ENCODE measurements at places on chromosomes 1 and 21.

GRCh38 chr1:151519667-151520066 is 8.5 kb downstream of the CGN start:
- no peak for DNase-seq

DNA sequence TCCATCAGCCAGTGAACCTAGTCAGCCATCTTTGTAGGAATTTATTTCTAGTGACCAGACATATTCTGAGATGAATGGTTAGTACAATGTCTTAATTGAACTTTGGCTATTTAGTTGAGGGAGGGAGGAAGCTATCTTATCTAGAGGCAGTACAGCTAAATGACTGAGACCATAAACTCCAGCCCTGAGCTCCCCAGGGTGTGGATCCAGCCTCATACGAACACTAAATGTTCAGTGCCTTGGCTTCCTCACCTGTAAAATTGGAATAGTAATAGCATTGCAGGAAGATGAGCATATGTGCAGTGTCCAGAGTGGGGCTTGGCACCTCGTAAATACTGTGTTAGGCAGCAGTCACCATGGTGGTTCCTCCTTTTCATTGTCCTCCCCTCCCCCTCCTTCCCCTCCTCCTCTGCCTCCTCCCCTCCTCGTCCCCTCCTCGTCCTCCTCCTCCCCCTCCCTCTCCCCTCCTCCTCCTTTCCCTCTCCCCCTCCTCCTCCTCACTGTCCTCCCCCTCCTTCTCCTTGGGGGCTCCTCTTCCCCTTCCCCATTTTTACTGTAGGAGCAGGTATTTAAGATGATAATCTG is 108.2 kb downstream of the GALNT2 start:
- no peak for DNase-seq

DNA sequence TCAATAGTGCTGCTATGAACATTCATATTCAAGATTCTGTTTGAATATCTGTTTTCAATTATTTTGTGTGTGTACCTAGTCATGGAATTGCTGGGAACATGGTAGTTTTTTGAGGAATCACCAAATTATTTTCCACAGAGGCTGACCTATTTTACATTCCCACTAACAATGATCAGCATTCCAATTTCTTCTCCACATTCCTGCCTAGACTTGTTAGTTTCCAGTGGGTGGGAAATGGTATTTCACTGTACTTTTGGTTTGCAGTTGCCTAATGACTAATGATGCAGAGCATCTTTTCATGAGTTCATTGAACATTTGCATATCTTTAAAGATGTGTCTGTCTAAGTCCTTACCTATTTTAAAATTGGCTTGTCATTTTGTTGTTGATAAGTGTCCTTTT is 1182.6 kb upstream of the B3GALT2 start:
- no peak for DNase-seq

- no peak for DNase-seq
Measured at GRCh38 chr21:35606578-35606977, 453.7 kb downstream of the SETD4 start.

- DNase-seq, result no peak
Measured at GRCh38 chr1:29772584-29773100, 536.3 kb downstream of the PTPRU start.

DNA sequence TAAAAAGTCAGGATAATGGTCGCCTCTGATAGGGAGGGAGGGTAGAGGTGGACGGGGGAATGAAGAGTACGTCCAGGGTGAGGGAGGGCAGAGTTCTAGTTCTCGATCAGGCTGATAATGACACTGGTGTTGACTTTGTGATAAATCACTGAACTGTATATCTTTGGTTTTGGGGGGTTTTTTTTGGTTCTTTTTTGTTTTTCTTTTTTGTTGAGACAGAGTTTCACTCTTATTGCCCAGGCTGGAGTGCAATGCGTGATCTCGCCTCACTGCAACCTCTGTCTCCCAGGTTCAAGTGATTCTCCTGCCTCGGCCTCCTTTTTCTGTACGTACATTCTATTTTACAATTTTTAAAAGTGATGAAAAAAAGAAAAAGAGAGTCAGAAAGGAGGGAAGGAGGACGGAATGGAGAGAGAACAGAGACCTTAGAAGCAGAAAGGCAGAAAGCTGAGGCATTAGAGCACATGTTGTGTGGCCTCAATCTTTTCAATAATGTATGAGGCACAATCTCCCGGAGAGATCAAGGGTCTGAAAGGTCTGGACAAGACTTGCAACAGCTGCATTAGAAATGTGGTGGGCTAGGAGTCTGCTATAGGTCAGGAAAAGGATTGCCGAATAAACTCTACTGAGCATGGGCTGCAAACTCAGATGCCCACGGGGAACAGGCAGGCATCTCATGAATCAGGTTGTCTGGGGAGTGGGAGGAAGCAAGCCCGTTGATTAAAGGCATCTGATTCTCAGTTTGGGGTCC is 174.8 kb downstream of the TOMM20 start:
- DNase-seq, result no peak

DNA sequence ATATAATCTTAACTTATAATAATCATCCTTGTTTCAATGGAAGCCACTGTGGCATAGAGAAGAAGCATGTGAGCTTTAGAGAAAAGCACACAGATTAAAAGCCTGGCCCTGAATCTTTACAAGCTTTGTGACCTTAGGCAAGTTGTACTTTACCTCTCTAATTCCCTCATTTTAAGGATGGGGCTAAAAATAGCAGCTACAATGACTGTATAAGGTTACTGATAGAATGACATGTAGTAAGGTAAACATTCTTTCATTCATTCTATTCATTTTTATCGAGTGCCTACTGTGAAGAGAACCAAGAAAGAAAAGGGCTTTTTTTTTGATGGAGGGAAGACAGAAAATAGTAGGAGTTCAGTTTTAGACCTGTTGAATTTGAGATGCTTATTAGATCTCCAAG is 25.6 kb downstream of the CDKN2C start:
- DNase-seq, result no peak

DNA sequence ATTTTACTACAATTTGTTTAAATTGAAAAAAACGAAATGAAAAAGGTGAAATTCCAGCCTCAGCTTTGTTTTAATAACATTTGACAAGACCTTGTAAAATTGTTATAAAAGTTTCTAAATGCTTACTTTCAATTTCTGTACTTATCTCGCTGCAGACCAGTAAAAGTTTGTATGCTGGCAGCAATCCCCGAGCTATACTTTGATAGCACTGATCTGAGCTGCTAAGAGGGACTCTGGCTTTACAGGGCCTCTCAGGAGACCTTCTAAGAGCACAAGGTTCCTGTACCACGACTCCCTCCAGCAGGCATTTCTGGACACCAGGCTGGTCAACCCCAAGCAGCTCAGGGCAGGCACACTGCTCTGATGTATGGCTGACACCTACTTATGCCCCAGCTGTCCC is 13.1 kb downstream of the STMN1 start:
- no peak for DNase-seq

- DNase-seq, result no peak
Measured at GRCh38 chr1:36109041-36109679, 15.9 kb downstream of the COL8A2 start.

DNA sequence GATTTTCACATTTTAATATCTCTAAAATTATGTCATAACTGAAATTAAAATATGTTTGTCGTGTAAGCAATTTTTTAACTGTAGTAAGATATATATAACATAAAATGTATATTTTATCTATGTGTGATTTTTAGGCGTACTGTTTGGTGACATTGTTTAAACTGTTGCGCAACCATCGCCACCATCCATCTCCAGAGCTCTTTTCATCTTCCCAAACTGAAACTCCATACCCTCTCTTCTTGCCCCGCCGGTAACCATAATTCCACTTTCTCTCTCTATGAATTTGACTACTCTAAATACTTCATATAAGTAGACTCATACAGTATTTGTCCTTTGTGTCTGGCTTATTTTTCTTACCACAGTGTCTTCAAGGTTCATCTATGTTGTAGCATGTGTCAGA is 66.4 kb downstream of the DDX20 start:
- DNase-seq, result no peak

DNA sequence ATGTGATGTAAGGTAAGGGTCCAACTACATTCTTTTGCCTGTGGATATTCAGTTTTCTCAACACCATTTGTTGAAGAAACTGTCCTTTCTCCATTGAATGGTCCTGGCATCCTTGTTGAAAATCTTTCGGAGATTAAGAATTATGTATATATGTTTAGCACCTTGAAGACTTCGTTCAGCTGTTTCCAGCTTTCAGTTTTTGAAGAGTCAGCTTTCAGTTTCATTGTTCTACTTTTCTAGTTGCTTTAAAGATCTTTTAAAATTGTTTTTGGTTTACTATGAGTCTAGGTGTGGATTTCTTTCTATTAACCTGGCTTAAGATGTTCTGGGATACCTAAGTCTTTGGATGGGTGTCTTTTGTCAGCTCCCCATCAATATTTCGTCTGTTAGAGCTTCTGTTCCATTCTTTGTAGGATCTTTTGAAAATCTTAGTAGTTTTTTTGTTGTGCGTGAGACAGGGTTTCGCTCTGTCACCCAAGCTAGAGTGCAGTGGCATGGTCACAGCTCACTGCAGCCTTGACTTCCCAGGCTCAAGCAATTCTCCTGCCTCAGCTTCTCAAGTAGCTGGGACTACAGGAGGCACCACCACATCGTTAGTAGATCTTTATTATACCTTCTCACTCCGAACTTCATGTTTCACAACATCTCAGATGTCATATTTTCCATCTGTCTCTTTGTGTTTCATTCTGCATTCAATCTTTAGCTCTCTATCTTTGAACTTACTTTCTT is 353.5 kb upstream of the B3GALT2 start:
- DNase-seq, result no peak

DNA sequence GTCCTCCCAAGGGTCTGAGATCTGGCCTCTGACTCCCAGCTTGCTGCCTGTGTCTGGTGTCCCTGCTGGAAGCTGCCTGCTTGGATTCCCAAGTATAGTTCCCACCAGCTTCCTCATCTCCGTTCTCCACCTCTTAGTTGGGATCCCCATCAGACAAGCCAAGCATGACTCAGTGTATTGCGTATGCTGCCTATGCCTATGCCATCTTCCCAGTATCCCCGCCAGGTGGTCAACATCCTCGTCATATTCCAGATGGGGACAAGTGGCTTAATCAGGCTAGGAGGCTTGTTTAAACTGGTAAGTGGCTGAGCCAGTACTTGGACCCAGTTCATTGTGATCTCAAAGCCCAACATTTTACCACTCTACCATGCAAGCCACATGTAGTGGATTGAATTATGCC is 204.4 kb downstream of the GRIK3 start:
- DNase-seq, result no peak

DNA sequence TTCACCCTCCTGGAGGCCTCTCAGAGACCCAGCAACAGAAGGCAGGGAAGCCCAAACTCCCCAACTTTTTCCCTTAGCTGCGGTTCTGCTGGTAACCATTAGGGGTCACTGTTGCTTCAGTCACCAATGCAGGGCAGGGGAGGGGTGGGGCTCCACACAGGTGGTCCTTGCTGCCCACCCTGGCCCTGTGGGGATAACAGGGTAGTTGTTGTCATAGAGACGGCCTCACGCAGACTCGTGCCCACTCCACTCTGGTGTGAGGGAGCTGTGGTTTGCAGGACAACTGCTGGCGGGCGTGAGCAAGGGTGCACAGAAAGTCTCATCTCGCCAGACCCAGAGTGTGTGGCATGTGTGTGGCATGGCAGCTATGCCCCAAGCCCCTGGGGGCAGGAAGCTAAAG is 19.9 kb downstream of the INSRR start:
- no peak for DNase-seq

GRCh38 chr1:224448453-224449017 is 13.9 kb upstream of the WDR26 start:
- no peak for DNase-seq

- DNase-seq, result no peak
Measured at GRCh38 chr1:220076861-220077762, 12.5 kb downstream of the BPNT1 start.

- peak; percentile 49 for DNase-seq
Measured at GRCh38 chr1:78045926-78046778, at the start of gene GIPC2. TSS of gene GIPC2 (plus strand) at chr1:78045966. CDS start at chr1:78046095, 129 bp downstream.

- DNase-seq, result no peak
Measured at GRCh38 chr1:234479310-234479559, 256 bp upstream of the TARBP1 start.

GRCh38 chr21:35428489-35428888 is 379.4 kb upstream of the RUNX1 start:
- peak; percentile 14 for DNase-seq

DNA sequence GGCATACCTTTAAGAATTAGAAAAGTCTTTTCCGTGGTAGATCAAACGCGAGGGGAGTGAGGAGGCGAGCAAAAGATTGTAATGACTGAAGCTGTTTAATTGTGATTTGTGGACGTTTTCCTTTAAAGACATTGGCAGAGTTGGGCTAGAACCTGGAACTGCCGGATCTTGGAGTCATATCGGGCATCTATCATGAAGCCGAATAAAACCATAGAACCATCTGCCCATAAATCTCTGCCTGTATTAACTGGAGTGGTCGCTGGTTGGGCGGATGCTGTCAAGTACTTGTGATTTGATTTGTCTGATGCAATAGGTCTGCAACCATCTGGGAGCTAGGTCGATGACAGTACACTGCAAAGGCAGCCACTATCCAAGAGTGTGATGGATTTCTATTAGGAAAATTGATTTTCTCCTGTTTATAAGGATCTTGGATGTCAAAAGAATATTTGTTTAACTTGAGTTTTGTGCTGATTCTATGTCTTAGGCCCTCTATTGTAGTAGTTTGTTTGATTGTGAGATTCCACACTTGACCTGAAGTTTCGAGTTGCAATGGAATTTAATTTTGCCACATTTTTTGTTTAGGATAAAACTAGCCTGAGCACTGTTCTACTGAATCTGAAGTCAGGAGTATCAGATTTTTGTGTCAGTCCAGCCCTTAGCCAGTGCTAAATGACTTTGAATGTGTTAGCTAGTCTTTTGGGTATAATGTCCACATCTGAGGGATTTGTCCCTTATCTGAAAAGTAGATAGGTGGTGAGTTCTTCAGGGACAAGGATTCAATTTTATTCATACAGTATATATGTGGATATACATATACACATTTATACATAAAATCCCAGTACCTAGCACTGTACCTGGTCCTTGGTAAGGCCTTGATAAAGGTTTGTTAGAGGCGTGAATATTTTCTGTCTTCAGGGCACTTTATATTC is 1.2 kb downstream of the SARS1 start:
- no peak for DNase-seq

- no peak for DNase-seq
Measured at GRCh38 chr1:31989964-31990363, 23.7 kb upstream of the KHDRBS1 start.

DNA sequence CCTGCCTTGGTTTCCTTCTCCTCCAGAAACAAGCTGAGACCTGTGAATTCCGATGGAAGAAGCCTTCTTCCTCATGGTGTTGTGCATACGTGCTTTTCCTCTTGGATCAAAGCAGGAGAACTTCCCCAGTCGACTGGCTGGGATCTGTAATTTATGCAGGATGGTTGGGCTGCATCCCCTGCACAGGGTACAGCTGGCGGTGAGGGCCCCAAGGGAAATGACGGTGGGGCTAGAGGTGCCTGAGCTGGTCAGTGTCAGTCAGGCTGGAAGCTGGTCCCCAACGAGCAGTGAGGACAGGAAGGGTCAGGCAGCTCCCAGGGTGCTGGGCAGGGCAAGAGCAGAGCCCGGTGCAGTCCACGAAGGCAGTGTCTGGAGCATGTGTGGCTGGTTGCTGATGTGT is 106.7 kb downstream of the CNIH3 start:
- DNase-seq, result no peak
